CD4-positive, alpha-beta T cell treated with Interleukin-12 subunit alpha and Interleukin-12 subunit beta, for 1 hour (primary cell): ENCODE measurements at places on chromosomes 3 and 15.

DNA sequence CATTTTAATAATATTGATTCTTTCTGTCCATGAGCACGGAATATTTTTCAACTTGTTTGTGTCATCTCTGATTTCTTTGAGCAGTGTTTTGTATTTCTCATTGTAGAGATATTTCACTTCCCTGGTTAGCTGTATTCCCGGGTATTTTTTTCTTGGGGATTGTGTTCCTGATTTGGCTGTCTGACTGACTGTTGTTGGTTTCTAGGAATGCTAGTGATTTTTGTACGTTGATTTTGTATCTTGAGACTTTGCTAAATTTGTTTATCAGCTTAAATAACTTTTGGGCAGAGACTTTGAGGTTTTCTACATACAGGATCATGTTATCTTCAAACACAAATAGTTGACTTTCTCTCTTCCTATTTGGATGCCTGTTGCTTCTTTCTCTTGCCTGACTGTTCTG lies 418.8 kb upstream of the ALCAM start:
- DNase-seq, result no peak

- peak; percentile 4 for DNase-seq
Measured at GRCh38 chr3:195003006-195003892, 267.7 kb downstream of the XXYLT1 start.

GRCh38 chr3:196547067-196547466 lies 21.3 kb downstream of the WDR53 start:
- DNase-seq, result no peak

GRCh38 chr3:36175113-36175812 lies 205.0 kb upstream of the STAC start:
- no peak for DNase-seq

DNA sequence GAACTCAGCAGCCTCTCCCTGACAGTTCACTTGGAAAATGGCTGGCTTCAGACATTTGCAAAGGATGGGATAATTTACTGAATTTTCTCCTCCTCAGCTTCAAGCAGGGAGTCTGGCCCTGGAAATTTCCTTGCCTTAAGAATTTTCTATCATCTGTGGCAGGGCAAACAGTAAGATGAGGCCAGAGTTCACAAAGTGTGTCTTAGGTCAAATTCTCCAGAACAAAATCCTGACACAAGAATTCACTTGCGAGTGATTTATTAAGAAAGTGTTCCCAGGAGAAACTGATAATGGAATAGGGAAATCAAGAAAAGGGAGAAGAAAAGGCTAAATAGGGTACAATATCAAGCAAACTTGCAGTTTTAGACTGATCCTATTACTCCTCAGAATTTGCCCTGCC lies 55.3 kb downstream of the SNTN start:
- DNase-seq, result no peak

DNA sequence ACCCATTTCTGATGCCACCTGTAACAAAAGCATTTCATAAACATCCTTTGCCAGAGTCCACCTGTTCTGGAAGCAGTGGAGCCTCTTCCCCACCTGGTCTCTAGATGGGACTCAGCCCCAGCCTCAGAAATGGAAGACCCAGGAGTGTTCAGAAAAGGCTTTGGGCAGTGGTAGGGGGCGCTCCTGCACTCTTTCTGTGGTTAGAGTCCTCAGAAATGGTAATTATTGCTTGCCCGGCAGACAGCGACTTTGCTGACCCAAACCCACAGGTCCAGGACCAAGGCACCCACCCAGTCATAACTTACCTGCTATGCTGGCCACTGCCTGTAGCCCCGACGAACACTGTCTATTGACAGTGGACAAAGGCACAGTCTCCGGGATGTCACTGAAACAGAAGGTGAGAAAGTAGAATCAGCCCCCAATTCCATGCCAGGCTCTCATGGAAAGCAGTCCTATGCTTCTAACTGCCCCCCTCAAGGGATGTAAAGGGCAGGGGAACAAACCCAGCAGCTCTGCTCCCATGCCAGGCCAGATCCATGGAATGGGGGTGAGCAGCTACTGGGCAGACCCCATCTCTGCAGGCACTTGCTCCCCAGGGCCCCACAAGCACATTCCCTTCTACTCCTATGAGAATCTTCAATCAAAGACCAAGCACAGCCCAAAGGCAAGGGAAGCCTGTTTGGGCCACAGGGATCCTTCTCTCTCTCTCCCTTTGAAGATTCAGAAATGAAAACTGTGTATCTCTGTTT lies 5.1 kb downstream of the ACAA1 start:
- DNase-seq, result peak; percentile 30
